ENCODE measurements at places on chromosomes 3 and 15.

DNA sequence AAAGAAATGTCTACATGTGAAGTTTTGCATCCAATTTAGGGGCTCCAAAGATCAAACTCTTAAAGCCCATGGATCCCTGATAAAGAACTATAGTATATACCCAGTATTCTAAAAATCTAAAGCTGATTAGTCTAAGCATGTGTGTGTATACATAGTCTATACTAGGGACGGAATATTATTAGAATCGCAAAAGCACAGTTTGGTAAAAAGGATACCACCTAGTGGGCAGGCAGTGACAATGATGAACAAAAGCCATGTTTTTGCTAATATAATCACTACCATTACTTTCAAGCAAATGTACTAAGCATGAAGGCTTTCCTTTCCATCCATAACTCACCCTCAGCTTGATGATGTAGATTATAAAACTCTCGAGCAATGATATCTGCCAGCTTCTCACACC is 16.5 kb downstream of the POLQ start:
- no peak for DNase-seq

DNA sequence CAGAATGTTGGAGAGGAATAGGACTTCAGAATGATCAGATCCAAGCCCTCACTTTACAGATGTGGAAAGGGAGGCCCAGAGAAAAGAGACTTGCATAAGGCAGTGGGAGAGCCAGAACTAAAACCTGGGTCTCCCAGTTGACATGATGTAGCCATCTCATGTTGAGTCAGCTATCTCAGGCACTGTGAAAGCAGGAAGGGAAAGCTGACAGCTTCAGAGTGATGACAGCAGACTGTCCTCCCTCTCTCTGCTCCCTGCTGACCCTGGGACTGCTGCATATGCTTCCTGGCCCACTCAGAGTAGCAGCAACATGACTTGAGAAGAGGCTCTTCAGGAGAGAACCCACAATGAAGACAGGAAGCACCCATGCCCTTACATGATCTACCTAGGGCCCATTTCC is 14.7 kb downstream of the FHIT start:
- no peak for DNase-seq

- DNase-seq: no peak
Observed at GRCh38 chr15:42194513-42194912, 13.6 kb downstream of the VPS39 start.

GRCh38 chr3:192727032-192727847 is at the start of gene FGF12:
Gene FGF12 (minus strand): TSS chr3:192727541.
- no peak for DNase-seq

GRCh38 chr3:113253702-113254101 is 42.3 kb downstream of the BOC start:
- no peak for DNase-seq

- DNase-seq: peak; percentile 56
Observed at GRCh38 chr3:45677033-45677446, 12.2 kb upstream of the SACM1L start.

DNA sequence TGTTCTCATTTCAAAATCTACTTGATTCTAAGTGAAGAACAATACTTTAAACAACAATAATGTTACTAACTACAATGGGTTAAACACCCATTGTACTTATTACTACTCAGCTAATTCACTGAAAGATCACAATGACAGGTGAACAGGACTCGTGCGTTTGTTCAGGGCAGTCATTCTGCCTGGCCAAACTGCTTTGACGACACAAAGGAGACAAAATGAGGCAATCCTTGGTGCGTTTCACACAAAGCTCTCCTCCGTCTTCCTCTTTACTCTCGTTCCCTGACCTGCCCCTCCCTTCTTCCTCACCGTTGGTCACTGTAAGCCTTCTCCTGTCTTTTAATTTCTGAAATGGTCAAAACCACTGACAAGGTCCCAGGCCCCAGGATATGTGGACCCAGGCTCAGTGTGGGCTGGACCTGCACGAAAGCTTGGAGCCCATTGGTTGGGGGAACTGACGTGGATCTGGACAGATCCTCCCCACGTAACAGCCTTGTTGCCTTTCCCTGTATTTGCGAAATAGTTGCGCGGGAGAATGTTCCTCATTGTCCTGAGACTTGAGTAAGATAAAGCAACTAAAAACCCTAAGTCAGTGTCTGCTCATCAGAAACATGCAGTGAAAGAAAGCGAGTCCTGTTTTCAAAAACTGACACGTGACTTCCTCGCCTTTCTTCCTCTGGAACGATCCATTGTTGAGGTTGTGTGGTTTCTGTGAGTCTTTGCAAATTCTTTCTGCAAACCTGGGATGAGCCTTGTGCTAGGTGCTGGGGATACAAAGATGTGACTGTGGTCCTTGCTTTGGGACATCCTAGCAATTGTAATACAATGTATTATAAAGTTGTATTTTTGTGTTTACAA is 147.1 kb upstream of the RGMA start:
- DNase-seq: no peak

DNA sequence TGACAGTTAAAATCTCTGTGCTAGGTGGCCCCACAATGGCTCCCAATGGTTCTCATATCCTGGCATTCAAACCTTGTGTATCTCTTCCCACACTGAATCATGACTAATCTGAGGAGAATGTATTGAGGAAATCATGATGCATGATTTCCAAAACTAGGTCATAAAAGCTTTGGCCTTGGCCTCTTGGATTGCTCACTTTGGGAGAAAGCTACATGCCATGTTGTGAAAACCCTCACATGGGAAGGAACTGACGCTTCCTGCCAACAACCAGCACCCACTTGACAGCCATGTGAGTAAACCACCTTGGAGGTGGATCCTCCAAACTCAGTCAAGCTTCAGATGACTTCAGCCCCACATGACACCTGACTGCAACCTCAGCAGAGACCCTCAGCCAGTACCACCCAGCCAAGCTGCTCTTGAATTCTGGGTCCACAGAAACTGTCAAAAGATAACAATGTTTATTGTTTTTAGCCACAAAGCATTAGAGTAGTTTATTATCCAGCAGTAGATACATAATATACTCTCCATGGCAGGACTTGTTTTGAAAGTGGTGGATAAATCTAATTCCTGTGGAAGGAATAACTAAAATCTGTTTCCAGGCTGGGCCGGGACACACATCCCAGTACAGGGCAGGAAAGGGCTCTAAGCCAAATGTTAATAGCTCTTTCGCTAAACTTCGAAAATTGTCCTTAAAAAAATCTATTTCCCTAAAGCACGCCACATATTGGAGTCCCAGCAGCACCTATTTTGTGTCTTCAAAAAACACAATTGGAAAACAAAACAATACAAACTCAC is 1.0 kb upstream of the ZNF620 start:
- no peak for DNase-seq

DNA sequence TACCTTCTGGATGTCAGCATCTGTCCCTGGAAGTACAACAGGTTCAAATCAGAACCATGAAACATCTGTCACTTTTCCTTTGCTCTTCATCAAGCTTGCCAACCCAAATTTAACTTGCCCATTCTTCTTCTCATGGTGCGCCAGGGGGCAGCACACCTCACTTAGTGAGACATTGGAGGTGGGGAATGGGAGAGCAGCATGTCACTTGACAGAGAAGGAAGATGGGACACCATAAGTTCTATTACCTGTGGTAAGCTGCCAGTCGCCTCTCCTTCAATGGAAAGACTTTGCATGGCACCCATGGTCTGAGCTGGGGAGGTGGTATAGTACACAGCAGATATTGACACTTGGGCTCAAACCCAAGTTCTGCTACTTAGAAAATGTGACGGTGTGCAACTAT is 2.9 kb downstream of the SCN5A start:
- DNase-seq: no peak

- no peak for DNase-seq
Observed at GRCh38 chr15:67118808-67119207, 53.4 kb downstream of the SMAD3 start.

- DNase-seq: no peak
Observed at GRCh38 chr15:101004500-101004899, 85.3 kb downstream of the LRRK1 start.

DNA sequence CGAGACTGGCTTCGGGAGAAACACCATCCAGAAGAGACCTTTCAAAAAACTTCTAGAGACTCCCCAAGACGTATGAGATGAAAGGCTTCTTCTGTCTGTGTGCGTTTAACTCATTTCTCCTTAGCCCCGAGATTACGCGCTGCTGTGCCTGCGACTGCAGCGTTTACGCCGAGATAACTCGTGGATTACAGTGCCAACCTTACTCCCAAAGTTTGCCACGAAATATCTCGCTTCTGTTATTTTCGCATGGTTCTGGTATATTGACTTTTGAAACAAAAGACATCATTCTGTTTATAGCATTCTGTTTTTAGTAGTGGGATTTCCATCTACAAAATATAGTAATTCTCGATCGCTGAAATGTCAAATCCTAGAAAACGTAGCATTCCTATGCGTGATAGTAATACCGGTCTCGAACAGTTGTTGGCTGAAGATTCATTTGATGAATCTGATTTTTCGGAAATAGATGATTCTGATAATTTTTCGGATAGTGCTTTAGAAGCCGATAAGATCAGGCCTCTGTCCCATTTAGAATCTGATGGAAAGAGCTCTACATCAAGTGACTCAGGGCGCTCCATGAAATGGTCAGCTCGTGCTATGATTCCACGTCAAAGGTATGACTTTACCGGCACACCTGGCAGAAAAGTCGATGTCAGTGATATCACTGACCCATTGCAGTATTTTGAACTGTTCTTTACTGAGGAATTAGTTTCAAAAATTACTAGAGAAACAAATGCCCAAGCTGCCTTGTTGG is 467 bp downstream of the PGBD4 start:
- no peak for DNase-seq

- DNase-seq: no peak
Observed at GRCh38 chr15:57152666-57153539, 223.4 kb upstream of the CGNL1 start.

Measured in activated CD4-positive, CD25-positive, alpha-beta regulatory T cell (primary cell).